ENCODE measurements at places on chromosomes 3 and 15. TPM values are rescaled to one million over a fixed set of nuclear protein-coding genes. Genes with fewer than 3 reads are reported as not detected.

The MAGEL2 gene
- total RNA-seq, result not detected

- no peak for DNase-seq
These were observed 103.0 kb upstream of the TBL1XR1 start for GRCh38 chr3:177300039-177300833.

DNA sequence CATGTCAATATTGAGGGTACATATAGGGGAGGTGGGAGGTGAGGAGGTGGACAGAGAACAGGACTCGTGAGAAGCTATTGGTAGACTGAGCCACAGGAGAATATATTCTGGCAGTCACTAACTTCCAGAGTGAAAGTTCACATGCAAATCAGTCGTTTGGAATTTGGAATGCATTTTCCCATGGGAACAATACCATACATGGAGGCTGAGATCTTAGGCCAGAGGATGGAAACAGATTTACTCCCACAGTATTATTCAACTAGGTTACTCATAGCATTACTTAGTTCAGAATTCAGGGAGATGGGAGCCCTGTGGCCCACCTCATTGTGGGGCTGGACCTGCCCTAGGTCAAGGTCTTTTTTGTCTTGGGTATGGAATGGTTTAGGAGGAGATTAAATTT lies 36.4 kb upstream of the ABHD2 start:
- DNase-seq, result no peak

DNA sequence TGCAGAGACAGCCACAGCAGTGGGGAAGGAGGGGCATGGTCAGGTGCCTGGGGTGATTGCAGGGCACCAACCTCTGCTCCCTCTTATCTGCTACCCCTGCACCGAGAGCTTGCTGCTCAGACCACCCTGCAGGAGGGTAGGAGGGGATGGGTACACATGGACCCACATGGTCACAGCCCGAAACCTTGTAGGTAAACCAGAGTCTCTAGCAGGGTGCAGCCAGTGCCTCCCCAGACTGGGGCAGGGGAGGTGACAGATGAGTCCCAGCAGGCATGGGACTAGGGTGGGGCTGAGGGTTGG lies 49.2 kb downstream of the FAH start:
- DNase-seq, result no peak

The APPL1 gene
- total RNA-seq, result 28.0 TPM

The OR5K1 gene
- not detected for total RNA-seq

DNA sequence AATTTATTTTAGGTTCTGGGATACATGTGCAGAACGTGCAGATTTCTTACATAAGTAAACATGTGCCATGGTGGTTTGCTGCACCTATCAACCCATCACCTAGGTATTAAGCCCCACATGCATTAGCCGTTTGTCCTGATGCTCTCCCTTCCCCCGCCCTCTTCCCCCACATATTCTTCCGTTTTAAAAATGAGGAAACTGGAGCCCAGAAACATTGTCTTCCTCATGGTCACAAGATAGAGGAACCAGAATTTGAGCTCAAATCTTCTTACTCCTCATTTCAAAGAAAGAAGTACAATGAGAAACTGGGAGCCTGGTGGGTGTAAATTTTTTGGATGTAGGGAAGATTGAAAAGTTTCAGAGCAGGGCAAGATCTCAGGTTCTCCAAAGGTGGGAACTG lies 56.1 kb upstream of the USP3 start:
- no peak for DNase-seq

DNA sequence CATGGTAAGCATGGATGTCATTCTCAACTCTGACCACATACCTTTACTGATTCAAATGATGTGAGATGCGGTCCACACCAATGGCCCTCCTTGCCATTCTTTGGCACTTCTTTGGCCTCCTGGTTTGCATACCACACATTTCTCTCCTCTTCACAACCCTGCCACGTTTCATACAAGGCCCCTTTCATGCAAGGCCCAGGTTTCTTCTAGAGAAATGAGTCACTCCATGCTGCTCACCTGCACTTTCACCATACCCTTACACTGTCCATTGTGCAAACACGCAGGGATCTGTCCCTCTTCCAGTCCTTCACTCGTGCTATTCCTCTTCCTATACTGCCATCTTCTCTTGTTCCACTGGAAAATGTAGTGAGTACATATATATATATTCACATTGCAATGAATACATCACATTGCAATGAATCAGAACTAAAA lies 24.4 kb upstream of the SLC24A5 start:
- no peak for DNase-seq

- DNase-seq, result peak; percentile 26
These were observed 204.0 kb upstream of the NANOGP8 start for GRCh38 chr15:35289024-35289617.

DNA sequence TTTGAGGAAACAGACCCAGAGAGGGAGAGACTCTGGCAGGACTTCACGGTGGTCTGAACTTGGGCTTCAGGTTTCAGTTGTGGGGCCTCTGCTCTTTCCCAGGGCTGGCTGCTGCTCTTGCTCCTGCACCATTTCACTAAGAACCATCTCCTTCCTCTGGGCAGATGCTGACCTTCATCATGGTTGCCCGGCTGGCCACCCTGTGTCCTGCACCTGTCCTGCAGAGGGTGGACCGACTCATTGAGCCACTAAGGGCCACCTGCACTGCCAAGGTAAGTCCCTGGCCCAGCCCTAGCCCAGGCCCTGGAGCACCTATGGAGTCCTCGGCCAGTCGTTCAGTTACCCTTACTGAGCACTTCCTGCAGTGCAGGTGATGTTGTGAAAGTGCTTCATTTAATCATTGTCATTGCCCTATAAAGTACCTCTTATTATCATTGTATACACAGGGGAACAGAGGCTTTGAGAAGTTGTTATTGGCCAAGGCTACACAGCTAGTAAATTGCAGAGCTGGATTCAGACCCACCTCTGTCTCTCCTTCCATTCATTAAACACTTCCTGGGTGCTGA lies 10.0 kb downstream of the RPL32 start:
- no peak for DNase-seq

DNA sequence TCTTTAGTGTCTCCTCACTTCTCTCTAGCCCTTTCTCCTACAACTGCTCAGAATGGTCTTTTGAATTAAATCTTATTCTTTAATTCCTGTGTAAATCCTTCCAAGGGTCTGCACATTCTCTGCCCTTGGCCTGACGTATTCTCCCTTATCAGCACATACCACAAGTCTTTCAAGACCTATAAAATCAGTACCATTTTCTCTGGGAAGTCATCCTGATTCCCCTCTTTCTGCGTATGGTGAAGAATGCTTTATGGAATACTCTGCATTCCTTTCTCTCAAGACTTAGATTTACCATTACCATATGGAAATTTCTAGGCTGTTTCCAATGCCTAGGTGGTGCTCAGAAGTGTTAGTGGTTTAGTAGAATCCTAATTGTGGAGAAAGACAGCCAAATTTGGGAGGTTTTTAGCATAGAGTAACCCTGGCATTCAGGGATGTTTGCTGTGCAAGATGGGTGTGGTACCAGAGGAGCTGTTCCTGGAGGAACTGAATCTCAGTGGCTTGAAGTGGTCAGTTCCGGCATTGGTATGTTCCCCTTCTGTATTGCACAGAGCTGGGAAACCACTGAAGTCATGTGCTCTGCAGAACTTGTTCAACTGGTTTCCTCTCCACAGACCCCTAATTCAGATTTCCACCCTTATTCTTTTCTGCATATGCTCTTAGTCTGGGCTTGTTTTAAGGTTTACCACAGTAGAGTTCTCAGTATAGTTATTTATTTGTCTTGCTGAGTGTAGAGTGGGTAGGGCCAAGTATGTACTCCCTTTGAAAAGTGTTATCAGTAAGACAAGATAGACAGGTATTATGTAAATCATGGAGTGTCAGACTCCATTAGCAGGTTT lies 24.5 kb downstream of the IQGAP1 start:
- DNase-seq, result no peak

The BDH1 gene
- total RNA-seq, result 16.7 TPM

GRCh38 chr15:100108346-100108745 lies 233.4 kb downstream of the ADAMTS17 start:
- peak; percentile 3 for DNase-seq

GRCh38 chr3:154517404-154517803 lies 87.4 kb upstream of the GPR149 start:
- no peak for DNase-seq

- DNase-seq, result no peak
These were observed 44.0 kb downstream of the PCCB start for GRCh38 chr3:136294176-136294575.

The IL5RA gene
- 0.13 TPM for total RNA-seq

The ANKRD63 gene
- not detected for total RNA-seq

The SLC24A1 gene
- 8.7 TPM for total RNA-seq

DNA sequence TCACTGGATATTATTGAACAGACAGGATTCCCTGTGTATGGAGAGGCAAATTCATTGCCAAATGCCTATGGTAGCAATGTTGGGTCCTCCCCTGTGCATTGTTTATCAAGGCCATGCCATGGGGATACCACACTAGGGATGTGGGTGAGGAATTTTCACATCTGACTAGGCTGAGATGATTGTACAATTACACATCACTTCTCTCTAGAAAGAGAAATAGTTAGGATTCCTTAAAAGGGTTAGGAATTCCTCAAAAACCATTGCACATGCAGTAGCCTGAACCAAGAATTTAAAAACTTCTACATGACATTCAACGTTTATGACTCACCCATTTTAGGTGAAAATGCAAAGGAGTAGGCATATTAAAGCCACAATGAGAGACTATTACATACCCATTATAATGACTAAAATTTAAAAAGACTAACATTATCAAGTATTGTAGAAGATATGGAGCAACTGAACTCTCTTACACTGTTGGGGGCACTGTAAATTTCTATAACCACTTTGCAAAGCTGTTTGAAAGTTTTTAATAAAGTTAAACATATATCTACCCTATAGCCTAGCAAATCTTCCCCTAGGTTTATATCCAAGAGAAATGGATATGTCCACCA lies 175.9 kb downstream of the THRB start:
- no peak for DNase-seq

DNA sequence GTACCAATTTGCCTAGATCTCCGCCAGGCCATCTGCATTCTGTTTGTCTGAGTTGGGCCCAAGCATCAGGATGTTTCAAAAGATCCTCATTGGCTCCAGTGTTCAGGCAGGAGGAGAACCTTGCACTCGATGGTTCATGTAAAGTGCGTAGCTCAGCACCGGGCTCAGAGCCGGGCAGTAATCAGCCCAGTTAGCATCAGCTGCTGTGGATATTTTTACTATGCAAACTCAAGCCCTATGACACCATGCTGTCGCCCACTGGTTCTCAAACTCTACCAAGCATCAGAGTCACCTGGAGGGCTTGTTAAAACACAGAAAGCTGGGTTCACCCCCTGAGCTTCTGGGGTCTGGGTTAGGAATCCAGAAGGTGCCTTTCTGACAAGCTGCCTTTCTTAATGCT lies 310.8 kb downstream of the SHQ1 start:
- DNase-seq, result no peak

The TRPM1 gene
- not detected for total RNA-seq

The HOMER2 gene
- 30.0 TPM for total RNA-seq

- DNase-seq, result no peak
These were observed 97.3 kb downstream of the SLCO3A1 start for GRCh38 chr15:91950631-91951329.

DNA sequence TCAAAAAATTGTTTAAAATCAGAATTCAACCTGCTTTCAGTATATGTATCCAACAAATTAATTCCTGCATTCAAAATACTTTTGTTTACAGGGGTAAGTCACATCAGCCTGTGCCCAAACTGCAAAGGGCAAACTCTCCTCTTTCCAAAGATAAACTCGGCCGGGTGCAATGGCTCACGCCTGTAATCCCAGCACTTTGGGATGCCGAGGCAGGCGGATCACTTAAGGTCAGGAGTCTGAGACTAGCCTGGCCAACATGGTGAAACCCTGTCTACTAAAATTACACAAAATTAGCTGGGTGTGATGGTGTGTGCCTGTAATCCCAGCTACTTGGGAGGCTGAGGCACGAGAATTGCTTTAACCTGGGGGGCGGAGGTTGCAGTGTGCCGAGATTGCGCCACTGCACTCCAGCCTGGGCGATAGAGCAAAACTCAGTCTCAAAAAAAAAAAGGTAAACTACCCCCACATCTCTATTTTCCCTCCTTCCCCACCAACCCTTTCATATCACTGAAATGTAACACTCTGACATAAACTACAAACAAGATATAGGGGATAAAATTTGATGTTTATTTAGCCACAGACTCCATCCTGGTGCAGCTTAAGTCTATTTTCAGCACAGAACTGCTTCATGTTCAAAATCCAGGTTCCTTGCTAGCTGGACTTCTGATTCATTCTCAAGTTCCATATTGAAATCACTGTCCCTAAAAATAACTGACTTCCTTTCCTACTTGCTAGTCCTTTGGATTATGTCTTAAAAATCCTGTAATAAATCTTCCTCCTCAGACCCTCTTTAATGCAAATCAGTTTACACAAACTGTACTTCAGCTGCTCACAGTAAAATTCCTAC lies 15.4 kb downstream of the UBP1 start:
- no peak for DNase-seq

DNA sequence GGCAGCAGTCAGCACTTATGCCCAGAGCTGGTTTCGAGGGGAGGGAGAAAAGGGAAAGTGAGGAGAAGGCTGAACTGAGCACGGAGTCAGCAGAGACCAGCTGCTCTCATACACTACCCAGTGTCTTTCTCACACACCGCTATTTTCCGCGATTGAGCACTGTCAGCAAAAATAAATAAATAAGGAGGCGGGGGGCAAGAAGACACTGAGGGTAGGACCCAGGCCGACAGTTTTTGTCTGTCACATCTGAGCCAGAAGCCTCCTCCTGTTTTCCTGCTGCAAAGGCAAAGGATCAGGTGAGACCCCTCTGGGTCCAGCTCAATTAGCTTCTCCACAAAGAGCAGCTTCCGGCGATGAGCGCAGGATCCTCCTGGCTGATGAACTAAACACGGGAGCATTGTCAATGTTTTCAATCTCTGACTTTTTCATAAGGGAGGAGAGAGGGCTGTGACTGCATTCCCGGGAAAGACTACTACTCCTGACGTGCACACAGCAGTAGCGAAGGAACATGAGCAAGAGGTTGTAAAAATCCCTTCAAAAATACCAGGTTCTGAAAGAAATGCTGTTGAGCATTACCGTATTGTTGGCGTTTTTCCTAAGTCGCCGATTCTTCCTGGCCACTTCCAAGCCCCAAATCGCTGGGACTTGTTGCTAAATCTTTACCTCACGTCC lies 1.3 kb downstream of the FRMD5 start:
- DNase-seq, result peak; percentile 56

DNA sequence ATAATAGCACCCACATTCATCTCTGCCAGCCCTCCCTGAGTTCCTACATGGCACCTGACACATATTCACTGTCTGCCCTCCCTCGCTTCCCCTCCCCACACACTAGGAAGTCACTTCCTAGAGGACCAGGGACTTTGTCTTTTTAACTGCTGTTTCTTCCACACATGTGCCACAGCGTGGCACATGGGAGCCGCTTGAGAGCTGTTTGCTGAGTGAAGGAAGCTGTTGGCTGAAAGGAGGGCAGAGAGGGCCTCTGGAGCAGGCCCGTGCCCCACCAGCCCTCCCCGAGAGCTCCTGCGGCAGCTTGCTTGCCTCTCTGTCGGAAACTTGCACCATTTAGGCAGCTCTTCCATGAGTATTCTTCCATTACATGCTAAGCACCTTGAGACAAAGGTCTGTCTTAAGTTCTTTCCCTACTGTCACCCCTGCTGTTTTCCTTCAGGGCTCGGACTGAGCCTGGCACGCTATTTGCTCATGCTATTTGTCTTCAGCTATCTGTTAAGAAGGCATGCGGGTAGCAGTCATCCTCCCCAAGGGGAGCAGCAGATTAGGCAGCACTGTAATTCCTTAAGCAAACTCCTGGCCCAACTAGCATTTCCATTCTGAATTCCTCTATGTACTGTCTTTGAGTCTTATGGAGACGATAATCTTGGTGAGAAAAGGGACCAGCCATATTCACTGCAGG lies 72.2 kb downstream of the CACNA1D start:
- no peak for DNase-seq

GRCh38 chr3:35291471-35292236 lies 347.7 kb upstream of the ARPP21 start:
- DNase-seq, result no peak

The TEX55 gene
- not detected for total RNA-seq

- DNase-seq, result peak; percentile 63
These were observed 9.6 kb downstream of the KBTBD13 start for GRCh38 chr15:65085990-65086679.
